Daoy (cell line): ENCODE measurements at places on chromosomes 3 and 15. TPM values are rescaled to one million over a fixed set of nuclear protein-coding genes. Genes with fewer than 3 reads are reported as not detected.
A peak's percentile ranks its signal among the peaks of the same experiment; 100 is the strongest.

RTP1 gene
- not detected in 2 replicates for total RNA-seq

CHRNA3 gene
- 0.17 and 3.5 TPM in 2 replicates for total RNA-seq

CHRNA5 gene
- total RNA-seq, result 25.0 and 35.1 TPM in 2 replicates

SATB1 gene
- total RNA-seq, result 12.6 and 15.4 TPM in 2 replicates

OGG1 gene
- 11.3 and 11.9 TPM in 2 replicates for total RNA-seq

DNA sequence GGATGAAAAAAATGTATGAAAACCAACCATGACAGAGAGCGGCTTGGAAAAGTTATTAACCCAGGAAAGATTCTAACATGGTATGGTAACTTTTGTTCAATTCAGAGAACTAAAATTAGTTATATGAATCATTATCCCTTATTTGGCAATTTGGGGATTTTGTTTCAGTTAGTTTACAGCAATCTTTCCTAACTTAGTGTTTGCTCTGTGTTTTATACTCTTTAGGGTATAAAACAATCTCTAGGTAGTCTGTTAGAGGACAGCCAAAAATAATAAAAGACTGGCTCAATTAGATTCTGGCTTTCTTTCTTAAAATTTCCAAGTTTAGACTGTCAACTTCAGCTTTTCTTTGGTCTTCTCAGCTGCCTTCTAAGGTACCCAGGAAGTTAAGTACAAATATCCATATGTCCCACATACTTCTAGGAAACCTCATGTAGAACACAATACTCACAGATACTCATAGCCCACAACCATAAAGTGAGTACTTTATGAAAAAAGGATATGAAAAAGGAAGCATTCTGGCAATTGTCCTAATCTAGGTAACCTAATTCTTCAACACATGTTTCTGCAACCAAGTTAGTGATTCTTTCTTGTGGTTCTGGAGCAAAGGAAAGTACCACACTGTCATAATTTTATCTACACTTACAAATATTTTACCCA, 849.3 kb downstream of the ROBO1 start:
- DNase-seq, result peak; percentile 3

DNA sequence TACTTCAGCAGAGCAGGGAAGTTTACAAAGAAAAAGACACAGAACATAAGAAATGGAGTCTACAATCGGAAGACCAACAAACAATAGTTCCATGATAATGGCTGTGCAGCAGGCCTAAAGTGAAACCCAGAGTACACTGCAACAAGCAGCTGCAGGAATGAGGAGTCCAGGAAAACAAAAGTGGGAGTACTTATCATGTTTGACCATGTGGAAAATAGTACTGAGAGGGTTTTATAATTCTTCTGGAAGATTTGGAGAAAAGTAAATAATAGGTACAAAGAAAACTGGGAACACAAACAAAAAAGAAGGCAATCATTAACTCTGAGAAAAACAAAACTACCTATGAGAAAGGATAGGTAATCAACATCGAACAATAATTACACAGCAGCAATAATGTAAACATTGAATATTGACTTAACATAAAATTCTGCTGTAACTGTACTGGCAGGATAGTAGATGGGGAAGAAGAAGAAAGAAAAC, 87.5 kb downstream of the NEK10 start:
- DNase-seq, result no peak

- no peak for DNase-seq
Measured at GRCh38 chr15:88949734-88950400, 36.7 kb upstream of the MFGE8 start.

DNA sequence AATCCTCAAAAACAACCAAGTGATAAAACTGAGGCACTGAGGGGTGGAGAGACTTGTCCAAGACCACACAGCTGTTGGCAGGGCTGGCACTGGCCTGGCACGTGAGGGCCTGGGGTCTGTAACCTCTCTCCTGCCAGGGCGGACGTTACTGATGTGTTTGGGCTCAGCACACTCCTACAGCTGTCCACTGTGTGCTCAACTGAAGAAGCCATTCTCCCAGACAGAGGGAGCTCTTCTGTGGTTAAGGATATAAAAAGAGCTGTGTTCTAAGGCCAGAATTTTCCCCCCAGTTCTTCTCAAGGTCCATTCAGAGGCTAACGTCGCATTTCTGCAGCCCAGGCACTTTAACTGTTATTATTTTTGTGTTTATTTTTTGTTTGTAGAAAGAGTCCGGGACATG, 429.0 kb upstream of the ATP11B start:
- DNase-seq, result peak; percentile 38

DNA sequence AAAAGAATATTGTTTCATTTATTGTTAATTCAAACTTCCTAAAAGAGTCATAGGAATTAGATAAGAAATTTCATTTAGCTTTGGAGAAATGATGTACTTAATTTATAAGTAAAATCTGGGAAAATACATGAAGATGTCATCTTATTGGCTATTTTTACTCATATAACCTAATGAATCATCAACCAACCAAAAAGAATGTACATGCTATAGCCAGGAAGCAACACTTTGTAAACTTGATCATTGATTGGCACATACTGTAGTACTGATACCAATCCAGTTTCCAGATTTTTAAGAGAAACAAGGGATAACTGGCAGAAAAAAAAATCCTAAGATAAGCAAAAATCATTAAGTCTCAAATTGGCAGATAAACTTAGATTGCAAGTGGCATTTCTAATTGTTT, 207.9 kb upstream of the CDIN1 start:
- DNase-seq, result no peak
